WERI-Rb-1 (cell line): ENCODE measurements at places on chromosomes 2 and 18.

DNA sequence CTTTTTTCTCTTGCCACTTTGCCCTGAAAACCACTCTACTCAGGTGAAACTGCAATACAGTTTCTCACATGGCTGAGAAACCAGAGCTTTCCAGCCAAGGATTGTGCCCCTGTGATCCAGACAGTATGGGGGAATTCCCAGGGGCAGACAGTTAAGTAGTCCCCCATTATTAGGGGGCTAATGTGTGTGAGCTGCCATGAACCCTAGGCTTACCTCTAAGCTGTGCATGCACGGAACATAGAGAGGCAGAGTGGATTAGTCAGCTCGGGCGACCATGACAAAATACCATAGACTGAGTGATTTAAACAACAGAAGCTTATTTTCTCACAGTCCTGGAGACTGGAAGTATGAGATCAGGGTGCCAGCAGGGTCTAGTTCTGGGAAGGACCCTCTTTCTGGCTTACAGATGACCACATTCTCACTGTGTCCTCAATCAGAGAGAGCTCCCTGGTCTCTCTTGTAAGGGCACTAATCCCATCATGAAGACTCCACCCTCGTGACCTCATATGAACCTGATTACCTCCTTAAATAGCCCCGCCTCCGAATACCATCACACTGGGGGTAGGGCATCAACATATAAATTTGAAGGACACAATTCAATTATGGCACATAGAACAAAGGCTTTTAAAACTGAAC lies 215.1 kb downstream of the EIPR1 start:
- DNase-seq = peak; percentile 61

GRCh38 chr18:45663403-45664045 lies 48.2 kb downstream of the SLC14A2 start:
- DNase-seq = no peak

- no peak for DNase-seq
Observed at GRCh38 chr2:164896634-164897355, 55.2 kb upstream of the COBLL1 start.

- no peak for DNase-seq
Observed at GRCh38 chr2:29949042-29949441, 27.7 kb upstream of the ALK start.

DNA sequence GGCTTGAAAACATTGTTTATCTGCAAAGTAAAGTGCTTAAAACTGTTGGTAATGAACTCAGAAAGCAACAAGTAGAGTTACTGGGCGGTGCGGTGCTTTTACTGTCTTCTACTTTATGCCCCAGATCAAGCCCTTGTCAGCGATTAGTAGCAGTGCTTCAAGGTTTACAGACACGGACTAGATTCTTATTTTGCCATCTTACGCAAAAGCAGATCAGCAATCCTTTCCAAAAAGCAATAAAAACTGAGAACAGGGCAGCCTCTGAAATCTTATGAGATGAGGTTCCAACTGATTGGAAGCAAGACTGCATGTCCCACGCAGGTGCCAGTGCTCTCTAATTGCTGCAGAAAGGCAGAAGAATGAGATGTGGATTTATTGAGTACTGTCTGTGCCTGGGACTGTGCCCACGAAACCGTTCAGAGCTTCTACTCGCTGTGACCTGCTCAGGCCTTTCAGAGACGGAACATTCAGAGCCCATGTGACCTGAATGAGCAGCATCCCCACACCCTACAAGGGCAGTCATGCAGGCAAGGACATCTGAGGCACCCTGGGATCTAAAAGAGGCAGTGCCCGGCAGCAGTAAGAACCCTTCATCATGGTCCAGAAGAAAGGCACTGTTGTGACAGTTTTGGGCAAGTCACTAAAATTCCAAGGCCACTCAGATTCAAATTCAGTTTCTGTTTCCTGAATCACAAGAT lies 15.7 kb downstream of the COL4A3 start:
- no peak for DNase-seq

DNA sequence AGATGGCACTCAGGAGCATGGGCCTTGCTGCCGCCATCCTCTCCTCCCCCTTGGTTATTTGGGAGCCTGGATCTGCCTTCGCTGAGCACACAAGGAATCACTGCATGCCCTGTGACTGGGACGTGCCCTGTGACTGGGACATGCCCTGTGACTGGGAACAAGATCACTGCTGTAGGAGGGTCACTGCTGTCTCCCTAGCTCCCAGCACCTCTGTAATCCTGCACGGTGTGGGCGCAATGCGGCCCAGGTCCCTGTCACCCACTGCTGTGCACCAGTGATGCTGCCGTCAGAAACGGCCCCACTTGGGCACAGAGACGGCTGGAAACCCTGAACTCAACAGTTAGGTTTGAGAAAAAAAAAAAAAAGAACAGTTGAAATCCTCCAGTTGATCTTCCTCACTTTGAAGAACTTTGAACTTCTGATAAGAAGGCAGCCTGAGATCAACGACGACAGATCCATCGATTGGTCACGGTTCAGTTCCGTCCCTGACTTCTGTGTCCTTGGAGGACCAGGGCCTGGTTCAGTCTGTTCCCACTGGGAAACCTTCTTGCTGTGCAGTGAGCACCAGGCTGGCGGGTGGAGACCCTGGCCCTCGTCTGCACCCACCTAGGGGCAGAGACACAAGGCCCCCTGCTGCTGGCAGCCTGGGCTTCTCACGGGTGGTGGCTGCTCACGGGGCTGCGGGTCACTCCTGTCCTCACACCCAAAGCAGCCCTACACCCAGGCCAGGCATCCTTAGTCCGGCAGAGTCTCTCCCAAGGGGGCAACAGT lies 125.9 kb downstream of the PXDN start:
- no peak for DNase-seq

DNA sequence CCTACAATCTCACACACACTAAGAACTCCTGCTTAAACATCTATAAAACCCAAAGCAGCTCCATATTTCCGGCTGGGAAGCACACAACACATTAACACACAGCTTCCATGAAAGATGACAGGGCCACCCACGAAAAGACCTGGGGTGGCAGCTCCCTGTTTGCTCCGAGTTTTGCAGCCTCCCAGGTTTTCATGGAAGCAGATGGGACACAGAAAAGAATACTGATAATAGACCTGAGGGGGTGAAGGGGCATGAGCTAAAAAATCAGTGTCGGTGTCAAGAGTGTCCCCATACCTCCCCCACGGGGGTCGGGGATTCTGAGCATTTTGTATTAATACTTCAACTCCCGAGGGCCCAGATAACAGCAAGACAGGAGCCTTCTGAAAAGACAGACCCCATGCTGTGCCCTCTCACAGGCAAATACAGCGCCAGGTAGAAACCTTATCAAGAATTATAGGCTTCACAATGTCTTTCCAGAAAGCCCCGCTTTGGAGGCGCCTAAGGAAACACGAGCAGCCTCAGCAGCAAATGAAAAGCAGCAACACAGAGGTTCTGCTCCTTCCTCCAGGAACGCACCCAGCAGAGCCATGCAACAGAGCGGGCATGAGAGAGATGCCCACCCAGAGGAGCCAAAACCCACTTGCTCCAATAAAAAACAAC lies 50.5 kb downstream of the ZNF516 start:
- DNase-seq = no peak

- no peak for DNase-seq
Observed at GRCh38 chr2:14418115-14418514, 214.4 kb upstream of the LRATD1 start.

- no peak for DNase-seq
Observed at GRCh38 chr18:49933530-49934128, 120.3 kb upstream of the ACAA2 start.

DNA sequence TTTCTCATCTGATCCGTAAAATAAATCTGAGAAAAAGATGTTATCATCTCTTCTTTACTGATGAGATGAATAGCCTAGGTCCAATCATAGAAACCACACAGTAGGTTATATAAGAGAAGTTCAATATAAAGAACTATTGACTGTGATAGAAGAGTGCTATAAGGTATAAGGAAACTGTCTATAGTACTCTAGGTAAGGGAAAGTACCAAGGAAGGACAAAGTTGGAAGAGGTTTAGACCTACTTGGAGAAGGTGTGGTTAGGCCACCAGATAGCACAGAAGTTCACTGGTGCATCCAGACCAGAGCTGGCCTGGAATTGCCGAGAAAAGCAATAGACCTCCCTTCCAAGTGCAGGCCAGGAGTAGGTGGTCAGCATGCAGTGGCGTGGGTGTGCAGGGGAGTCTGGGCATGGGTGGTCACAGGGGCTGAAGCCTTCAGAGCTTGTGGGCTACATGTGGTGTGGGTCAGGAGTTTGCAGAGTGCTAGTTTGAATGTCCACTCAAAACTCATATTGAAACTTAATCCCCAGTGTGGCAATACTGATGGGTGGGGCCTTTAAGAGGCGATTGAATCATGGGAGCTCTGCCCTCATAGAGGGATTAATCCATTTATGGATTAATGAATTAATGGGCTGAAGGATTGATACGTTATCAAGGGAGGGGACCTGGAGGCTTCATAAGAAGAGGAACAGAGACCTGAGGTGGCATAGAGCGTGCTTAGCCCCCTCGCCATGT lies 86.3 kb downstream of the ALPK2 start:
- no peak for DNase-seq

DNA sequence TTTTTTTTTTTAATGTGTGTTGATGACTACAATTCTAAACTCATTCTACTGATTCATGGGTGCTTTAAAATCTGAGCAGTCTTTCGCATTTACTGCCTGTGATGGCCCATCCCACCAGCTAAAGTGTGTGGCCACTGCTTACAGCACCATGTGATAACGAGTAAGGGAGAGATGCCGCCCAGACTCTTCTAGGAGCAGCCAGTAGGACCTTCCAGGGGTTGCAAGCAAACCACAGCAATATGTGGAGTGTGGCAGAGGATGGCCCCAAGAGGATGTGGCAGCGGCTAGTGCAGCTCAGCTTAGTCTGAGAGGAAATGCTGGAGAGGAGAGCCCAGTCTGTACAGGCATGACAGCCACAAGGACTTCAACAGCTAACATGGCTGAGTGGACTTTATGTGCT lies 14.9 kb downstream of the IL1B start:
- DNase-seq = no peak

DNA sequence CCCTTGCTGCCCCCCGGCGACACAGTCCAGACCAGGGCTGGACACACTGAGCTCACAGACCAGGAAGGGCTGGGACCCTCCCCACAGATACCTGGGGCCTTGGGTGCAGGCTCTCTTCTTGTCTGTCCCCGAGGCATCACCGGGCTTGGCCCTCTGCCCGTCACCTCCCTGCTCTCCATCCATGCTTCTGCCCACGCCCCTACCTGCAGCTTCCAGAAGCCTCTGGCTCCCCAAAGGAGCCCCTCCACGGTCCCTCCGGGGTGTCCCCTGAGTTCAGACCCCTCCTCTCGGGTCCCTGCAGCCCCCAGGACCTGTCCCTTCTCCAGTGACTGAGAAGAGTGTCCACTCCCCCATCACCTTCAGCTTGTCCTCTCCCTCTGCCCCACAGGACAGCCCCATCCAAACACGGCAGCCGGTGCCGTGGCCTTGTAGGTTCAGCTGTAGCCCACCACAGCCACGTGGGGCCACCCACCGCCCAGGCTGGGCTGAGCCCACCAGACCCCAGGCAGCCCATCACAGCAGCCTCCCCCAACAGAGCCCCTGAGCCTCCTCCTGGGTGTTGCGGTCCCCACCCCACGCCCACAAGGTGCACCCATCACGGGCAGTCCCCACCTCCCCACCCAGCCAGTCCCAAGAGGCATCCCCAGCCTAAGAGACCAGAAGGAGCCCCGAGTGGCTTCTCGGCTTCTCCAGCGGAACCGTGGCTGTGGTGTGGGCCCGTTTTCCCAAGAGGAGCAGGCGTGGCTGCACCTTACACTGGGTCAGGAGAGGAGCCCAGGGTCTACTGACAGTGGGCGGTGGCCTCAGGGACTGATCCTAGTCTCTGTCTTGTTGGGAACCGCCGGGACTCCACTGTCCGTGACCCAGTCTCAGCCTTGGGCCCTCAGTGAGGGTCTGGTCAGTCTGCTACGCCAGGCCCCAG lies 53.1 kb downstream of the RAMP1 start:
- no peak for DNase-seq

DNA sequence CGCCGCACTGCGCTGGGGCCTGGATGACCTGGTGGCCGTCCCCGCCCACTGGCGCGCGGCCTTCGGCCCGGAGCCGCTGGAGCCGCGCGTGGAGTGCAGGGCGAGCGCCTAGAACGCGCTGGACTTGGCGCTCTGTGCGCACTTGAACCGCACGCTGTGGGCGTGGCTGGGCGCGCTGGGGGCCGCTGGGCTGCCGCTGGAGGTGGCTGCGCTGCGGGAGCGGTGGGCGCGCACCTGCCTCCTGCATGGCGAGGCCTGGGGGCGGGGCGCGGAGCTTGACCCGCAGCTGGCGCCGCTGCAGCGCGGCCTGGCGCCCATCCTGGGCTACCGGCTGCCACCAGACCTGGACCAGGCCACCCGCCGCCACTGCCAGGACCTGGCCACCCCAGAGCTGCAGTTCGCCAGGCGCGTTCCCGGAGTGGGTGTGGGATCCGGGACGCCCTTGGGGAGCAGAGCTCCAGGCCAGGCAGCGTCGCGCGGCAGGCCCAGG lies 9.9 kb downstream of the AQP12B start:
- DNase-seq = no peak

DNA sequence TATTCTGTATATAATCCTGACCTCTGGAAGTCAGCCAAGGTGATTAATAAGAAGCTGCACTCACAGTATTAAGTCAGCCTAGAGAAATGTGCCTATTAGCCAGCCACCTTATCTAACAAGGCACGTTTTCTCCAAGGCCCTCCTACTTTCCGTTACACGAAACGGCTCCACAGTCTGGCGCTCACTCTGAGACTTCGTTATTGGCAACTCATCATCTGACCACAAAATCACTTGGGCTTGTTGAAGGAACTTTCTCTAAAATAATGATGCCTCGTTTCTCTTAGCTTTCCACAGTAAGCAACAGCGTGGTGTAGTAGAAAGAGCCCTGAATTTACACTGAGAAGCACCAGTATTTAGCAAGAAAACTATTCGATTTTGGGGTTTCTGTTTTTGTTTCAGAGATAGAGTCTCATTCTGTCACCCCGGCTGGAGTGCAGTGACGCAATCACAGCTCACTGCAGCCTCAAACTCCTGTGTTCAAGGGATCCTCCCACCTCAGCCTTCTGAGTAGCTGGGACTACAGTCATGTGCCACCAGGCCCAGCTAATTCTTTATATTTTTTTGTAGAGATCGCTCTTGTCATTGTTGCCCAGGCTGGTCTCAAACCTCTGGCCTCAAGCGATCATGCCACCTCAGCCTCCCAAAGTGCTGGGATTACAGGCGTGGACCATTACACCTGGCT lies 53.6 kb upstream of the SLC14A1 start:
- no peak for DNase-seq

- DNase-seq = no peak
Observed at GRCh38 chr2:113069676-113070605, 2.2 kb downstream of the IL1F10 start.

DNA sequence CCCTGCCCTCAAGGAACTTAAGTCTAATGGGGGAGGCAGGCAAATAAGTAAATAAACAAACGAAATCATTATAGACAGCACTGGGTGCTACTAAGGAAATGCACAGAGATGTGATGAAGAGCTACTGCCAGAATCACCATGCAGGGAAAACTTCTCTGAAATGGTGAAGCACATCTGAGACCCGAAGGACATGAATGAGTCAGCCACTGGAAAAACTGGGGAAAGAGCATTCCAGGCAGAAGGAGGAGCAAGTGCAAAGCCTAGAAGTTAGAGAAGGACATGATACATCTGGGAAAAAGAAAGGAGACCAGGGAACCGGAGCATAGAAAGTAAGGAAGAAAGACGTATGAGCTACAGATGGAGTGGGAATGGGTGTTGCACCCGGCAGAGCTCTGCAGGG lies 56.8 kb downstream of the TGFA start:
- DNase-seq = no peak
